ENCODE measurements at places on chromosomes 6 and 20.

- no peak for DNase-seq
Measured at GRCh38 chr20:15455279-15455678, 1117.9 kb upstream of the FLRT3 start.

DNA sequence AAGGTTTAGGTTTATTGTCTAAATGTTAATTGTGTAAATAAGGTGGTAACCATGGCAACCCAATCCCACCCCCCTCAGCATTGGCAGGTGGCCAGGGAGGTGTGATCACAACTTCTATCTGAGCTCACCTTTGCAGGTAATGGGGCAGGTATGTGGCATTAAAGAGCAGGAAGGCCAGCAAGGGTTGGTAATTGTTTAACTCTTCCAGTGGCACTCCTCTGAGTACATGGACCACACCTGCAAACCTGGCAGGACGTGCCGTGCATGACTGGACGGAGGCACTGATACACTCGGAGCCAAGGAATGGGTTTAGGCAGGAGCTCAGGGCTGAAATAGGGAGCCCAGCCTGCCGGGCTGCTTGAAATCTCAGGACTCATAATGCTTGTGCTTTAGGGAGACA, 107.0 kb upstream of the BMP2 start:
- no peak for DNase-seq

DNA sequence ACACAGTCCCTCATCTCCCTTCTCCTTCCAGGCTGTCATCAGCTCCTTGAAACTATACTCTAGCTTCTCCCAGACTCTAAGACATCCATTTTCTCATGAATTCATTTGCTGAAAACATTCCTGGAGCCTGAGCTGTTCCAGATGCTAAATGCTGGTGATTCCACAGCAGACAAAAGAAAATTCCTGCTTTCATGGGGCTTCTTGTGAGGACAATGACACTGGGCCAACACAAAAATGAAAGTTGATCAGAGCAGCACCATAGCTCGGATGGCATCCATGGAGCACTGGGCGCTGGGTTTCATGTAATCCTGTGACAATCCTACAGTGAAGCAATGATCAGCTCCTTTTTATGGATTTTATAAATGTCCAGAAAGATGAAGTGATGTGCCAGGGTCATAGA, 47.4 kb upstream of the STX16 start:
- DNase-seq = no peak

GRCh38 chr20:43925215-43925614, 10.6 kb downstream of the TOX2 start:
- no peak for DNase-seq

DNA sequence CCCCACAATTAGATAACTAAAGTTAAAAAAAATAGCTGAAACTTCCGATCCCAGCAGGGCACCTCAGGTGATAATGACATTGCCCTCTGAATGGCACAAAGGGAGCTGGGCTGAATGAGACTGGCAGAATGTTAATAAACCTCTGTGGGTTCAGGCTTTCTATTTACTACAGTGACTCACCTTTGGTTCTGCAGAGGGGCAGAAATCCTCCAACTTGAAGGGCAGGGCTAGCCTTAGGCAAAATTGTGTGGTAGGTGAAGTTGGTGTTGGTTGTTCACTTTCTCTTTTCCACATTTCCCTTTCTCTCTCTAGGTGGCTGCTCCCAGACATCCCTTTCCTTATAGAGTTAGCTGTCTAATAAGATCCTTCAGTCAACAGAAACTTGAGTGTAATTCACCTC, 625.2 kb downstream of the EPM2A start:
- DNase-seq = no peak
